Activated effector memory CD4-positive, alpha-beta T cell treated with Interleukin-2 at 50 U/mL for 16 hours (primary cell): ENCODE measurements at places on chromosomes 4 and X.

DNA sequence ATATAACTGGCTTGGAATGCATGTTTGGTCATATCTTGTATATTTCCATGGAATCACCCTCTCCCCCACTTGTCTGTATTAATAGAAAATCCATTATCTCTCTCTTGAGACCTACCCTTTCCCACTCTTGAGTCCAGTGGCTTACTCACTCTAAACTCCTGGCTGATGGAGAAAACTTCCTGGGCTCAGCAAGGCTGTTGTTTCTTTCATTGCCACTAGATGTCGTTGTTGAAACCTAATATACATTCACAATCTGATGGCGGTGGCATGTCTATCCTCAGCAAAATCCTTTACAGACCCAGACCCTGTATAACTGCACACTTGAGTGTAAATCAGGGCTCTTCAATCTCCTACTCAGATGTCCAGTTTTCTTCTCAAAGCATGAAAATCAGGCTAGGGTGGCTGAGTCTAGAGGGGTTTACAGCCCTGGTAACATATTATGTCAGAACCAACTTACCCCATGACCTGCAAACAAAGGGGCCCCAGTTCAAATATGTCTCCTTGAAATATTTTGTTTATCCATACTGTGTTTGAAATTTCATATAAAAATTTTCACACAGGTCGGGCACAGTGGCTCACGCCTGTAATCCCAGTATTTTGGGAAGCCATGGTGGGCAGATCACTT is 70.0 kb upstream of the FAM241A start:
- no peak for DNase-seq

- no peak for DNase-seq
Measured at GRCh38 chr4:137749466-137749865, 217.2 kb upstream of the PCDH18 start.

- DNase-seq = no peak
Measured at GRCh38 chrX:40298572-40299479, 201.1 kb upstream of the BCOR start.

DNA sequence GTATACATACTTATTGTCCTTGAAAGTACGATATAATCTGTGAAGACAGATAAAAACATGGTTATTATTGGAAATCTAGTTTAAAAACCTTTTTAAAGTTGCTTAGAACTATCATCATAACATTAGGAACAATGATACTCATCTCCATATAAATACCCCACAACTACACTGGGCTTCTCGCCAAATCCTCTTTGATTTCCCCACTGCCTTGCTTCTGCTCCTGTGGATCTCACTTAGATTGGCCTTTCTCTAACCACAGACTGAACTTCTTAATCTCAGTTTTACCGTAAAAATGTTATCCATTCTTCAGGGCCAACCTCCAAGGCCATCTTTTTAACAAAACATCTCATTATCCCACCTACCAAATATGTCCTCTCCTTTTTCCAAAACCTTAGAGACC is 77.6 kb downstream of the PRKG2 start:
- no peak for DNase-seq

DNA sequence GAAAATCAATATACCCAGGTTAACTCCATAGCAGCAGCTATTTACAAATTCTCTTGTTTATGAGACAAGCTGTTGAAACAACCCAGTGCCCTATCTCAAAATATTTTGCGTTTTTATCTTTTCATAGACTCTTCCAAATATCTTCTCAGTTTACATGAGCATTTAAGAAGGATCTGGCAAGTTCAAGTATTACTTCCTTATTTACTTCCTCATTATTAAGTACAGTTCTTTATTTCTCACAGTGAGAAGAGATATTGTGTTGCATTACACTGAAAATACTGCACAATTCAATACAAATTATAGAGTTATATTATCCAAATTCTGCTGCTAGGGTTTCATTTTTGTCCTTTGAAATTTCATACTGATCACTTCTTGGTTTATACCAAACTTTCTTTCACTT is 43.6 kb upstream of the UCP1 start:
- DNase-seq = no peak

DNA sequence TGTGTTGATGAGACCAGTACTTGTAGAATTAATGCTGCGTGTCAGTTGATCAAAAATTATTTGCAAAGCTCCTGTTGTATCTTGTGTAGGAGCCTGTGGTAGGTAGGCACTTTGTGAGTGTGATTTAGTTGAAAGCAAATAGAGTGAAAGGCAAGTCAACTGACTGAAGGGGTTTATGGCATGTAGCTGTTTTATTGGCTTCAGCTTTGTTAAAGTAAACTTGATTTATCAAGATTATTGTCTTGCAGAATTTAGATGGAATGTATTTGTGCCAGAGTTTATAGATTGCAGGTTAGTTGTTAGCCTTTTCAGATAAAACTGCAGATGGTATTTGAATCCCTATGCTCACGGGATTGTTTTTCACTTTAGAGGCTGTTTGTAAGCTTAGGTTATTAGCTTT is 128.0 kb downstream of the FRAS1 start:
- DNase-seq = no peak

- no peak for DNase-seq
Measured at GRCh38 chr4:139256349-139256748, 23.7 kb downstream of the MGARP start.

DNA sequence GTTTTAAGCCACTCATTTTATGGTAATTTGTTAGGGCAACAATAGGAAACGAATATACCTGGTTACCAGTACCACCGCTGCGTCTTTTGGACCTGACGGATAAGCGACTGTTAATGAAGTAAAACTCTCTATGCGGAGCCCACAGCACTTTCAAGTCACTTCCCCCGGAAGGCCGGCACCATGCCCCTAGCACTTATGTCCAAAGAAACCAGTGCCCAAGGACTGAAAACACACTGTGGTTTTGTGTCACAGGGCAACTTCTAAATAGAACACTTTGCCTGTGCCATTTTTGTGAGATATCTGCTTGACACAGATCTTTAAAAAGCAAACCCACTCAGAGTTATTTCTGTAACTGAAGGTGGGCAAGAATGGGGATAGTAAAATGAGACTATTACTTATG is 22.7 kb downstream of the SH3KBP1 start:
- DNase-seq = no peak

- DNase-seq = no peak
Measured at GRCh38 chr4:81213671-81214070, 1.4 kb downstream of the PRKG2 start.

- no peak for DNase-seq
Measured at GRCh38 chr4:168923526-168924194, 86.4 kb downstream of the CBR4 start.

- DNase-seq = no peak
Measured at GRCh38 chrX:45714866-45715265, 514.2 kb upstream of the DIPK2B start.

DNA sequence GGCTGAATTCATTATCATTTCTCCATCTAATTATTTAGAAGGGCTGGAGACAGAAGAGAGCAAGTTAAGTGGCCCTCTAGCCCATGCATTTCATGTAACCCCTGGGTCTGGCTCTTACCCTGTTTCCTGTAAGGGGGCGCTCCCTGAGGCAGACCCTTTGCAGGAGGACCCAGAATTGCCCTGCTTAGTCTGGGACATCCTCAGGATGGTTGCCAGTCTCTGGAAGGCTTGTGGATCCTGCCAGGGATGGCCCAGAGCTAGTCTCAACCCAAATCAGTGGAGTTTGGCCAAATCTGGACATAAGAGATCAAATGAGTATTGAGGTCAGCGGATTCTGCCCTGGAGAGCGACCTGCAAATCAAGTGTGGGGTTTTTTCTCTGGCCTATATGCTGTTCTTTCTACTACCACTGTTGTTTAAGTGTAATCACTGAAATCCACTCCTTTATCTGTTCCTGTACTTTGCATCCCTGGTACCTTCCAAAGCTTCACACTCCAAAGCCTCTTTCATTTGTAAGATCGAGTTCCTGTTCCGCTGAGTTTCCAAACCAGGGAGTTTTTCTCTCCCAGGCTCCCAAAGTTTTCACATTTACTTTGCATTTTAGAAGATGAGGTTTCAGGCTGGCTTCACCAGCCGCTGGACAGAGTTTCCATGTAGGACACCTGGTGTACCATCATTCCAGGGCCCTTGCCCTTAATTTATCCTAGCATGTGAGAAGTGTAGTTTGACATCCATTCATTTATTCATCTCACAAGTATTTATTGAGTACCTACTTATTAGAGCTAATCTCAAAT is 6.3 kb downstream of the KLF3 start:
- no peak for DNase-seq

GRCh38 chr4:151045907-151046306 is 30.8 kb upstream of the LRBA start:
- DNase-seq = no peak

- DNase-seq = no peak
Measured at GRCh38 chrX:114338870-114339269, 245.0 kb upstream of the HTR2C start.

DNA sequence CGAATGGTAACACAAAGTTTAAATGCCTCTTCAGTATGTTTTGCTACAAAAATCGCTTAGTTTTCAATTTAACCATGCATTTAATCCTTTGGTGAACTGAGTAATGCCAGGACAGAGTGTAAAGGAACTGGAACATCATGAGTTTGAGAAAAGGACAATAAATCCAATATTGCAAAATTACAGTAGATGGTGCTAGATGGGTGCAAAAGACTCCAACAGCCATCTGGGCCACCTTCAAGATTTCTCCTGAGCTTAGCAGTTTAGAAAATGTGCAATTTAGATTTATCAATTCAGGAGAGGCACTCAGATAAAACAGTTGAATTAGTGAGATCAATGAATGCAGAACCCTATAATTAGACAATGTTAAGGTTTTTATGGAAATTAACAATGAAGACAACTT is 33.2 kb upstream of the MID1IP1 start:
- DNase-seq = no peak

DNA sequence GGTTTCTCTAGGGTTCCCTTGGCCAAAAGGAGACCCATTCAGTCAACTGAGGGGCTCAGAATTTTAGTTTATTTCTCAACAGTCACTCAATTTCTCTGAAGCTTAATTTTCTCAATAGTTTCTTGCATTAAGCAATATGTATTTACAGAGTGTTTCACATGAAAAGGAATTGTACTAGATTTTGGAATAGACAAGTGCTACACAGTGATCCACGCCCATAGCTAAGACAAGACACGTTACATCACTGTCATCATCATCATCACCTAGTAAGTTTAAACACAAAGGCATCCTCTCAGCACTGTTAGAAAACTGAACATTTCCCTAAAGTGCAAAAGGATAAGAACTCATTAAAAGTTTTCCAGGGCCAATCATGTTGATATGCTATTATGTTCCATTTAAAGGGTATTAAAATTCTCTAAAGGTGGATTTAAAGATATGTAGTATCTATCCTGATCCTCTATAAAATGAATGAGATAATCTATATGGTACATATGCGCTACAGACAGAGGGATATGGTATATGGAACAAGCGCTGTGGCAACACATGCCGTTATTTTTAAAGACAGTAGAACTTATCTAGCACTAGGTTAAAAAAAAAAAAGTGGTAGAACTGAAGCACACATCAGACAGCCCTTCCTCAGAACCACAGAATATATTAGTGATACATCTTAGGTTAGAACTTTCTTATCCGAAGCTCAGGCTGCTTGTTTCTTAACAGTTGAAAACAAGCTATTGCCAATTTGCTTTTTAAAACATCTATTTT is 12.1 kb downstream of the PPA2 start:
- DNase-seq = no peak

DNA sequence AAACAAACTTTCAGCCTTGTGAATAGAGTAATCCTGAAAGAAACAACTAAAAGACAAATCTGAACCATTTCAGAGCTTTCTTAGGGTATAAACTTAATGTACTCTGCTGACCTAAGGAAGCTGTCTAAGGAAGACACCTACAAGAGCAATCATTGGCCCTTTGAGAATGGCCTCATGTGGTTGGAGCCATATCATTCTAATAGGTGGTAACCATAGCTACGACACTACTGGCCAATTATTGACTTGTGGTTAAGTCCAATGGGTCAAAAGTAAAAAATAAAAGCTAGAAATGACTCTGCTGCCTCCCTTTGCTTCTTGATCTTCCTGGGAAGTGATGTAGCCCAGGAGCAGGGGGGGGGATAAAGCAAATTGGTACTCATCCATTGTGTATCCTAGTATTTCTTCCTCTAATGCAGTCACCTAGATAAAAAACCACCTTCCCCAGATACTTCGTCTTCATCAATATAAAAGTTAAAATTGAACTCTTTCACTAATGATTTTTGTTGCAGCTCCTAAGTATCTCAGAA is 547.0 kb downstream of the ARAP2 start:
- no peak for DNase-seq

- no peak for DNase-seq
Measured at GRCh38 chr4:112523008-112523721, 7.2 kb upstream of the NEUROG2 start.

- no peak for DNase-seq
Measured at GRCh38 chr4:56650262-56651055, 30.6 kb downstream of the HOPX start.

GRCh38 chrX:11890836-11891514 is 132.9 kb downstream of the MSL3 start:
- DNase-seq = no peak

- no peak for DNase-seq
Measured at GRCh38 chrX:19086102-19086772, 36.0 kb downstream of the ADGRG2 start.

DNA sequence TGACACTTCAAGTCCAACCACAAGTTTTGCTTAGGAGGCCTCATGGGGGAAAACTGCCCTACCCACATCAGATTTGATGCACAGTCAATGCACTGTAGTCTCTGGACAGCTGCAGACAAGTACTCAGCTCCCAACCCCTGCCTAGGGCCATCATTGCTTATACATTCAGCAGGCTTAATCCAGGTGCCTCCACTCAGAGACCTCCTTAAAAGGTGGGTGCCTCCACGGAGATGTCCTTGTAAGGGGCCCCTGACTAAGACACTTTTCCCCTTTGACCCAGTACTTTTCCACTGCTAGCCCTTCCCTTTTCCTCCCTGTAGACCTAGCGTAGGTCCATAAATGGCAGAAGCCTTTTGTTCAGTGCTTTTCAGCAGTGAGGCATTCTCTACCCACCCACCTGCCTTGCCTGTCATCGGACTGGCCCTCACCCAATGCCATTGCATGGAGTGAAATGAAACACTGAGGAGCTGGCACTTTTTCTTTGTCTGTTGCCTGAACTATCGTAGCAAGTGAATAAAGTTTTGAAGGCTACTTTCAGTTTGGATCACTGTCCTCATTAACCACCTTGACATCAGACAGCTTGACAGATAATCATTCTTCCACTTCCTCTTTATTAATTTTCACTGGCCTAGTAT is 23.8 kb upstream of the PLK4 start:
- DNase-seq = no peak

DNA sequence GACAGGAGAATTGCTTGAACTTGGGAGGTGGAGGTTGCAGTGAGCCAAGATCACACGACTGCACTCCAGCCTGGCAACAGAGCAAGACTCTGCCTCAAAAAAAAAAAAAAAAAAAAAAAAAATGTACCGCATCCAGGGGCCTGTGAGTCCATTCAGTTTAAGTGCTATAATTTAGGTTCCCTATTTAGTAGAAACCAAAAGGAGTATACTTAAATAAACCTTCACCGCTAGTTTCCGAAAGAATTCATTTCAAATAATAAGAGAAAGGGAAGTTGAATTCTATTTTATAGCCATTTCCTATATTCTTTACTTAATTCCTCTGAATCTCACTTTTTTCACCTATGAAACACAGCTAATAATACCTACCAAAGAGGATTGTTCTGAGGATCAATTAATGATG is 20.8 kb upstream of the LRBA start:
- DNase-seq = no peak

GRCh38 chr4:183504930-183505610 is at the start of gene ING2:
Gene ING2, plus strand, starts transcription at chr4:183505058. Its CDS starts 138 bp downstream, at chr4:183505196.
- DNase-seq = no peak

- DNase-seq = no peak
Measured at GRCh38 chr4:79851625-79852304, 221.3 kb downstream of the ANTXR2 start.
